ENCODE measurements at places on chromosomes 11 and 22.

DNA sequence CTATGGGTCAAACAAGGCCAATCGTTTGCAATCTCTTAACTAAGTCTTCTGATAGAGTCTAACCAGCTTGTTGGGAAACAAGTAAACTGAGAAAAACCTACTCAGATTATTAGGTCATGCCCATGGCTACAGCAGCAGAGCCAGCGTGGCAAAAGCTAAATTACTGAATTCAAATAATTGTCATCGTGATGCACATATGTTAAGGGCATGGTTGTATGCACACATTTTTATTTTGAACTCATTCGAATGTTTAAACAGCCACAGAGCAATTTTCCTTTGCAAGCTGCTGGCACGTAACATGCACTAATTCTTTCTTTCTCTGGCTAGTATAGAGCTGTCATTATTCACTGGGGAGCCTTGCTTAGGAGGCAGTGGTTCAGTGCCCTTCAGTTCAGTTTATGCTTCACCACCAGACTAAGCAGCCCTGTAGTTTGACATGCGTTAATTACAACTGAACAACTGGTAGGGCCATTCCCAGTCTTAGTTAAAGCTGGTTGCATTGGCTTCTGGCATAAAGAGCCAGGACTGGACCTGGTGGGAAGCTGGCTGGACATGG is 396.4 kb downstream of the METTL15 start:
- DNase-seq, result no peak

GRCh38 chr22:33710326-33710725 is 209.9 kb downstream of the LARGE1 start:
- DNase-seq, result no peak

- no peak for DNase-seq
Observed at GRCh38 chr11:74680703-74681531, 50.3 kb downstream of the CHRDL2 start.

- DNase-seq, result no peak
Observed at GRCh38 chr11:129225190-129225589, 33.1 kb upstream of the ARHGAP32 start.

GRCh38 chr22:28004021-28004420 is 85.0 kb upstream of the PITPNB start:
- DNase-seq, result no peak

DNA sequence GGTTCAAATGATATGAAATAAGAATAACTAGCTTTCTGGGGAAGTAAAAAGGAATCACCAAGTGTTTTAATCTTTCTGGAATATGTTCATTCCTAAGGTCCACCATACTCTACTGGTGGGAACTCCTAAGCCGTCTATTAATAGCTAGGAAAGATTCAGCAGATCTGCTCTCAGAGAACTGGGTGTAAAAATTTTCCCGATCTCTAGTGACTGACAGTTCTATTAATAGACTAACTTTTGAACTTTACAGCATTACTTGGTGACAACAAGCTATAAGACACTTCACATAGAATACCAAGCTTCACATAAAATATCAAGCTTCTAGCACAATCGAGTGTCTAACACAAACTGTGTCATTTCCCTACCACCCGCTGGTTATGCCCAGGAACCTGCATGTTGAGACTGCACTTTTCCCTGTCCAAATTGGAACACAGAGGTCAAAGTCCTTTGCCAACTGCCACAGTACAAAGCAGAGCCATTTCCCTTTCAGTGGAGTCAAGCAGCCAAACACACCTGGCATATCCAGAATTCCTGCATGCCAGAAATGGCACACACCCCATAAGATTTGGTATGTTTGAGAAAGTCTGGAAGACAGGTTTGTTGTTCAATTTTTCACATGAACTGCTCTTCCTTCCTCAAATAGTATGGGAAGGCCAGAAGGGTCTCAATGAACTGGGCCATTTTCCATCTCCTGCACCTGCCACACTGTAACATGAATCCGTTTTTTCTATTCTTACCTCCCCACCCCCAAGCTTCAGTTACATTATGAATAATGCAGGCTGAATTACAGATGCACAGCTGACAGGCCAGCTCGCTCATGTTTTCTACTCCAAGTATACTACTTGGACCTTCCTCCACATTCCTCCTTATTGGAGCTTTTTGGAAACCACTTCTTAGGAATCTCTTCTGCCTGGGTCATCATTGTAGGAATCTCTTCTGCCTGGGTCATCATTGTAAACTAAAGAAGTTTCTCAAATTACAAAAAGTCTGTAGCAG is 3.7 kb downstream of the OSBP start:
- DNase-seq, result no peak

- DNase-seq, result no peak
Observed at GRCh38 chr11:75264356-75264755, 23.8 kb downstream of the TPBGL start.

DNA sequence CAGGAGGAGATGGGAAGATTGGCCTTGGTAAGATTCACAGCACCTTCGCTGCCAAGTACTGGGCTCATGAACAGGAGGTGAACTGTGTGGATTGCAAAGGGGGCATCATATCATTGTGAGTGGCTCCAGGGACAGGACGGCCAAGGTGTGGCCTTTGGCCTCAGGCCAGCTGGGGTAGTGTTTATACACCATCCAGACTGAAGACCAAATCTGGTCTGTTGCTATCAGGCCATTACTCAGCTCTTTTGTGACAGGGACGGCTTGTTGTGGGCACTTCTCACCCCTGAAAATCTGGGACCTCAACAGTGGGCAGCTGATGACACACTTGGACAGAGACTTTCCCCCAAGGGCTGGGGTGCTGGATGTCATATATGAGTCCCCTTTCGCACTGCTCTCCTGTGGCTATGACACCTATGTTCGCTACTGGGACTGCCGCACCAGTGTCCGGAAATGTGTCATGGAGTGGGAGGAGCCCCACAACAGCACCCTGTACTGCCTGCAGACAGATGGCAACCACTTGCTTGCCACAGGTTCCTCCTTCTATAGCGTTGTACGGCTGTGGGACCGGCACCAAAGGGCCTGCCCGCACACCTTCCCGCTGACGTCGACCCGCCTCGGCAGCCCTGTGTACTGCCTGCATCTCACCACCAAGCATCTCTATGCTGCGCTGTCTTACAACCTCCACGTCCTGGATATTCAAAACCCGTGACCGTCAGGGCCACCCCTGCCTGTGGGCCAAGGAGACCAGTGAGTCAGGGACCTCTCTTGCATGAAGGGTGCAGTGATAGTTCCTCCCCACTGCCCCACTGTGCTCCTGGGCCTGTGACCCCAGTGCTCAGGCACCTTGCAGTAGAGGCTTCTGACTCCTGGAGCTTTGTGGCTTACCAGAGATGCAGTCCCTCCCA is 83.6 kb downstream of the BCR start:
- DNase-seq, result no peak

DNA sequence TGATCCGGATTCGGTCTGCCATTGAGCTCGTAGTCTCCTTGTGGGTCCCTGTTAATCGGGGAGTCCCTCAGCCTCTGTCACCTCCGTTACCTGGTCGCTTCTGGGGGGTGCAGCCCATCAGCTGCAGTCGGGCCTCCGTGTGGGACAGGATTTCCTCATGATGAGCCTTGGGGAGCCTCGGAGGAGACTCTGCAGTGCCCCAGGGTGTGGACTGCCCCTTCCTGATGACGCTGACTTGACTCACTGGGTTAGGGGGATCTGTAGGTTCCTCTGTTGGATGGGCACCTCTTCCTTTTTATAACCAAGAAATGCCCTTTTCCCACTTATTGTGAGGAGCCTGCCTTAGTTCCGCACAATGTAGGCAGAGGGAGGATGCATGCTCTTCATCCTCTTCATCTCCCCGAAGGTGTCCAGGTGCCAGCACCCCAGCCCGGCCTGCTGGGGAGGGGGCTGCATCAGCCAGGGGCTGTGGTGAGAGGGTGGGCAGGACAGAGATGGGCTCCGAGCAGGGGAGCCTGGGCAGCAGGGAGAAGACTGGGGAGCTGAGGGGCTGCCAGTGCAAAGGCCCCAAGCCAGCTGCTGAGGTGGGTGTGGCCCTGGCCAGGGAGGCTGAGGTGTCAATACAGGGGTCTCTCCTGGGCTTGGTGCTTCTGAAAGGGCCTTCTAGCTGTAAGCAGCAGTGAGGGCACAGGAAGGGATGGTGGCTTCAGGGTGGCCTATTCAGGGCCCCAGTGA is 13.5 kb upstream of the TTLL8 start:
- DNase-seq, result no peak

DNA sequence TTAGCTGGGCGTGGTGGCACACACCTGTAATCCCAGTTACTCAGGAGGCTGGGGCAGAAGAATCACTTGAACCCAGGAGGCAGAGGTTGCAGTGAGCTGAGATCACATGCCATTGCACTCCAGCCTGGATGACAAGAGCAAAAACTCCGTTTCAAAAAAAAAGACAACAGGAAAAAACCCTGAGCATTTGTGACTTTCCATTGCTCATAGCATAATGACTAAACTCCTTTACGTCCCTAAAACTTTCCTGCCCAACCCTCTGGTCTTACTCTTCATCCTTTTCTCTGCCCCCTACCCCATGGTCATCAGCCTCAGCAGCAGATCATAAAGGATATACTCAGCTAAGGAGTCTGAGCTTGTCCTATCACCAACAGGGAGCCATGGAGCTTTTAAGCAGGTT is 6.8 kb upstream of the LDLRAD3 start:
- DNase-seq, result no peak

DNA sequence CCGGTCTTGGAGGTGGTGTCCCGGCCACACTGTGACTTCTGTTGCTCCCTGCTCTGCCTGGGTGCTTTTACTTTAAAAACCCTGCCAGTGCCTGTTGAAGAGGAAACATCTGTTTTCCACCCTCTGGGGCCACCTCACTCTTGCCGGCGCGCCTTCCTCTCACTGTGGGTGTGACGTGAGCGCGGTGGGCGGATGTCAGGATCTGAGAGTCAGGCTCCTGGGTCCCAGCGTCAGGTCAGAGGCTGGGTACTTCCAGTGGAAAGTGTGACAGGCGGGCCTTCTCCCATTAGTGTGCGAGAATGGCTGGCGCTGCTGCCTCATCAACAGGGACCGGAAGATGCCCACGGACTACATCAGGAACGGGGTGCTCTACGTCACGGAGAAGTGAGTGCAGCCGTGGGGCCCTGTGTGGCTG is 54.2 kb downstream of the GRAMD4 start:
- no peak for DNase-seq

DNA sequence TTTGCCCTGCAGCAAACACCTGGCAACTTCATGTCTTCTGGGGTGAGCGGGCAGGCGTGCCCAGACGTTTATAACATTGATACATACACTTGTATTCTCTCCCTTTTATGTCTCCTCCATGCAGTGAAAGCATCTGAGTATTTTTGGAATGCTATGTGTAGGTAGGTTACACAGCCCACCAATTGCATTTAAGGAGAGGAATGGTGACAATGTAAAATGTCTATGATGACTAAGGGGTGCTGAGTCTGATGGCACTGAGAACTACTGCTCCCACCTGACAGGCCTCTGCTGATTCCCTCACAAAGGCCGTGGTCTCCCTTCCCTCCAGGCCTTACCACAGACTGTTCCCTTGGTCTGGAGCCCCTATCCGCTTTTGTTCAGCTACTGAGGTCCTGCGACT is 22.9 kb upstream of the RASL10A start:
- DNase-seq, result no peak

DNA sequence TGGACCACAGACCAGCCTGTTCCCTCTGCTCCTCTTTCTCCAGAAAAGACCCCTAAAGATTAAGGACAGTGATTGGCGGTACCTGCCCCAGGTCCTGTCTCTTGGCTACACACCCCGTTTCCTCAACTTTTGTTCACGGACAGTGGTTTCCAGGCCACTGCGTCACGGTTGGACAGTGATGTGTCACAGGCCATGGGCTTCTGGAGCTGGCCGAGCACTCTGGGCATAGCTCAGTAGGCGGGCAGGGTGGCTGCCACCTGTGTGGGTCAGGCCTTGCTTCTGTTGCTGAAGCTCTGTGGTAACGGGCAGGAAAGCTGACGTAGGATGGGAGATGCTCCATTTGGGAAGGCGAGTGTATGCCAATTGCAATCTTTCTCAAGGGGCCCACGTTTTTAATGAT is 13.6 kb downstream of the TUB start:
- no peak for DNase-seq

DNA sequence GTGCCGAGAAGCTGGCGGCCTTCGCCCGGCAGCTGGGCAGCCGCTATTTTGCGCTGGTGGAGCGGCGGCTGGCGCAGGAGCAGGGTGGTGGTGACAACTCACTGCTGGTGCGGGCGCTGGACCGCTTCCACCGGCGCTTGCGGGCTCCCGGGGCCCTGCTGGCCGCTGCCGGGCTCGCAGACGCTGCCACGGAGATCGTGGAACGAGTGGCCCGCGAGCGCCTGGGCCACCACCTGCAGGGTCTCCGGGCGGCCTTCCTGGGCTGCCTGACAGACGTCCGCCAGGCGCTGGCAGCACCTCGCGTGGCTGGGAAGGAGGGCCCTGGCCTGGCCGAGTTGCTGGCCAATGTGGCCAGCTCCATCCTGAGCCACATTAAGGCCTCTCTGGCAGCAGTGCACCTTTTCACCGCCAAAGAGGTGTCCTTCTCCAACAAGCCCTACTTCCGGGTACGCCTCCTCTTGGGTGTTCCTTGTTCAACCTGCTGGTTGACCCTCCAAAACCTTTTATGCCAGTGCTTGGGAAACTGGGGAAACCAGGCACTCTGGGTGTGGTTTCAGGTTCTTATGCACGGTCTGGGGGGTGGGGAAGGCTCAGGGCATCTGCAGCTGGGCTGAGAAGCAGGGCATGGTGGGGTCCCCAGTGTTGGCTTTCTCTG is 3.1 kb upstream of the TM7SF2 start:
- no peak for DNase-seq

- DNase-seq, result no peak
Observed at GRCh38 chr11:134333312-134333711, 1.5 kb downstream of the GLB1L2 start.

- no peak for DNase-seq
Observed at GRCh38 chr11:2590965-2591754, 108.6 kb downstream of the KCNQ1OT1 start.

GRCh38 chr11:36375353-36376008 is 79.4 kb downstream of the PRR5L start:
- no peak for DNase-seq

- no peak for DNase-seq
Observed at GRCh38 chr22:35377735-35378134, 3.2 kb upstream of the HMOX1 start.

- DNase-seq, result no peak
Observed at GRCh38 chr22:50310031-50310722, 2.7 kb upstream of the PLXNB2 start.

- no peak for DNase-seq
Observed at GRCh38 chr11:77392842-77393241, 81.1 kb downstream of the PAK1 start.

- no peak for DNase-seq
Observed at GRCh38 chr11:119791701-119792151, 62.7 kb upstream of the NECTIN1 start.

GRCh38 chr11:72824020-72824419 is 9.8 kb downstream of the ATG16L2 start:
- DNase-seq, result no peak
